ENCODE measurements at places on chromosomes 3 and 15.

GRCh38 chr3:167750272-167750971, 14.9 kb downstream of the SERPINI1 start:
- no peak for DNase-seq

- DNase-seq: no peak
These were observed 960 bp downstream of the THBS1 start for GRCh38 chr15:39581793-39582285.

DNA sequence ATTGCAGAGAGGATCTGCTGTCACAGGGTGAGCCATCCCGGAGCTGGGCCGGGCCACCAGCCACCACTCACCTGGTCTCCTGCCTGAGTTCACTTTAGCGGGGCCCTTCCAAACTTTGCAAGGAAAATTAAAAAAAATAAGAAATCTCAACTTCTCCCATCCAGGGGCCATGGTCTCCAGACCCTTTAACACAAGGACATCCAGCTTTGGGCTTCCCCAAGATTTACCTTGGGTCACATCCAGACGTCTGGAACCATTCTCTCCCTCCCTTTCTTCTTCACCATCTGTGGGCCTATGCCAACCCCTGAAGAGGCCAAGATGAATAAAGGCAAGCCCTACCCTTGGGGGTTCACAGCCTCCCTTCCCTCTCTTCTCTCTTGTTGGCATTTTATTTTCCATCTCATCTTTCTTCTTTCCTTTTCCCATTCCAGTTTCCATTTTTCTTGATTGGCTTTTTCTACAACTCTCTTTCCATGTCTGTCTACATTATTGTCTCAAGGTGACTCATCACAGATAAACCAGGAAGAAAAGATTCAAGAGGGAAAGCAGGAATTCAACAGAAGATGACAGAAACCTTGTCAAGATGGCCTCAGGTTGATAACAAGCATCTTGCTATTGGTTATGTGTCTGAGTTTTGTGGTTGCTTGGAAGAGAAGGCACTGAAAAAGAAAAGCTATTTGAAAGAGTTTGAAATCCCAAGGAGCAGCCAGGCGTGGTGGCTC, 49.5 kb downstream of the ITGA11 start:
- DNase-seq: no peak

DNA sequence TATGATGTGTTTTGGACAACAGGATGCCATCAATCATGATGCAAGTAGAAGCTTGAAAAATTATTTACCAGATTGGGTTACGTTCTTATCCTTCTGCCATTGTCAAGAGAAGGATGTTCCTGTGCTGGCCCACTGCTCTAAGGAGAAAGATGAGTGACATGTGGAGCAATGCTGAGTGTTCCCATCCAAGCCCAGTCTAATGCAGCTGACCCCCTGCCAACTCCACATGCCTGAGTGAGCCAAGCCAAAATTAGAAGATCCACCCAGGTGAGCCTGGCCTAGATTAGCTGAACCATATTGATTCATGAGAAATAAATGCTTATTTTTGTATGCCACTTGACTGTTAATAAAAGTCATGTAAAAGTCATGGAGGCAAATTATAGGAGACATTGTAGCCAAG, 446.5 kb downstream of the CNTN3 start:
- DNase-seq: no peak

DNA sequence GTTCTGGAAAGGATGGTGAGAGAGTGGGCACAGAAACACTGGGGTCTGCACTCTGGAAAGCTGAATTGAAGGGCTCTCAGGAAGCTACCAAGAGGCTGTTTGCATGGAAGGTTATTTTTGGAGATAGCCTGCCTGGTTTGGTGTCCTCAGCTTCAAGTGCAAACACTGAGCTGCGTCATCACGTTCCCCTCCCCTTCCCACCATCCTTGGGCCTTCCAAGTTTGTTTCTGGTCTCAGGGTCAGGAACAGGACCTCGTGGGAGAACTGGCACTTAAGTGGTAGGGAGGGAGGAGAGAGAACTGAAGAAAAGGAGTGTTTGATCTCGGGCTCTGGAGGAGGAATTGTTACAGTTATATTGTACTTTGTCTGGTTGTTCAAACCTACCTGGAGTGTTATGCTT, 10.6 kb downstream of the ST6GAL1 start:
- DNase-seq: no peak

DNA sequence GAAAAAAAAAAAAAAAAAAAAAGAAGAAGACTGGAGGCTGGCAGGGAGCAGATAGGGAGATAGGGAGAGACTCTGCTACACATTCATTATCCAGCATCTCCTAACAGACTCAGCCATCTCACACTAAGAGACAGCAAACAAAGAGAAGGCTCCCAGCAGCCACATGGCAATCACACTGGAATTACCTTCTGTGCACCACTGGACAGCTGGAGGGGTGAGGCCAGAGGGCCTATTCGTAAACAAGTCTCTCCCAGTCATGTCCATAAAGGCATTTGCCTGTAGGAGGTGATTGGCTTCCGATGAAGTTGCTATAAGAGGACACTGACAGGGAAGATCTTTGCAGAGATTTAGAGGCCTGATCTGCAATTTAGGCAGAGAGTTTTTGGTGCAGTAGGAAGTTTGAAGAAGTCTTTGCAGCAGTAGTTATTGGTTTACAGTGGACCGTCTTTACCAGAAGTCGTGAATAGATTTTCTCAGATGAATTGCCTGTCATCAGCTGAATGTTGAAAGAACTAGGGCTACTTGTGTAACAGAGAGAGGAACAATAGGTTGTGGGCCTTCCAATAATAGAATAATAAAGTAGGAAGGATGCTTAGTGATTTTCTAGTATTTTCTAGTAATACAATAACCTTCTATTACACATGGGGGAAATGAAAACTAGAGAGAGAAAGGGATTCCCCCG, 89.7 kb downstream of the TP63 start:
- DNase-seq: no peak

- DNase-seq: no peak
These were observed 43.1 kb upstream of the FNDC3B start for GRCh38 chr3:171996178-171996817.

DNA sequence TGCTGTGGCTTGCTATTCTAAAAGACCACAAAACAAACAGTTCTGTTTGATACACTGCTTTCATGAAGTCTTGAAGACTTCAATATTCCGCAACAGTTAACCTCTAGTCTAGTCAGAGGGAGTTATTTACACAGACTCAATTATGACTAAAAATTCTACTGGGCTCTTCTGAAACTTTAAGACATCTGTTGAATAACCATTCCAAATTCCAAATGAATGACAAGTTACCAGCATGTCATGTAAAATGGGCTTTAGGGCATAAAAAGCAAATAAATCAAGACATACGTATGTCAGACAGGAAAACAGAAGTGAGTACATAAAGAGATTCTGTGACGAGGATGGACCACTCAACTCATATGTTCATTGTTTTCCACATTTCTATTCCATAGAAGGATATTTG, 93.9 kb downstream of the PLOD2 start:
- DNase-seq: no peak

GRCh38 chr3:120852412-120852811, 55.6 kb upstream of the STXBP5L start:
- no peak for DNase-seq

GRCh38 chr3:113234028-113234427, 22.7 kb downstream of the BOC start:
- DNase-seq: no peak

- DNase-seq: no peak
These were observed 53.9 kb downstream of the MEF2A start for GRCh38 chr15:99619712-99620111.

DNA sequence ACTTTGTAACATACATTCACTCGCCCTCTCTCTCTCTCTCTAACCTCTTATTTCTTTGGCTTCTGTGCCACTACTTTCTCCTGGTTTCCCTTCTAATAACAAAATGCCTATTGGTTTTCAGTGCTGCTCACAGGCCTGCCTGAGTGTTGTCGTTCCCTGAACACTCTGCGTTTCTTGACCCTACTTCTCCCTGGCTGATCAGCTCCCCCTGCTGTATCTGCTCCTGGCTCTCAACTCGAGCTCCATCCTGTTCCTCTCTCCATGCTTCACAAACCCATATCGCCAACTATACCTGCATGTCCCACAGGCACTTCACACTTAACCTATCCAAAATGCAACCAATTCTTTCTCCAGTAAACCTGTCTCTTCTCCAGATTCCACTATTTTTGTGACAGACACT, 111.4 kb downstream of the OPA1 start:
- no peak for DNase-seq

GRCh38 chr3:52798978-52799476, 4.4 kb downstream of the ITIH3 start:
- no peak for DNase-seq

GRCh38 chr3:58989955-58990354, 59.9 kb downstream of the CFAP20DC start:
- DNase-seq: no peak

DNA sequence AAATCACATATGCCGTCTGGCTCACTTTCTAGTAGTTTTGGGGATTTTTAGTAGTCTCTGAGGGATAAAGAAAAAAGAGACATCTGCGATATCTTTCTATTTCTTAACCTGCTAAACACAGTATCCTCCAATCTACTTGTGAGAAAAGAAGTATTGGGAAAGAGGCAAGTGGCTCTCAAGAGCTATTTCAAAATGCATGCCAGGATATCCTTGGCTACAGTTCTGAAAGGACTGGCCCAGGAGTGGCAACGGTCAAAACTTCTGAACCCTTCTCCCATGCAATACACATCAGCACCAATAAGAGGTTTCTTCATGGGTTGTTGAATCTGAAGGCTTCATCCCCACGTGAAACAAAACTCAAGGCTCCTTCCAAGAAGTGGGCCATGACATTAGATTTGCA, 204.0 kb upstream of the WNT5A start:
- no peak for DNase-seq

DNA sequence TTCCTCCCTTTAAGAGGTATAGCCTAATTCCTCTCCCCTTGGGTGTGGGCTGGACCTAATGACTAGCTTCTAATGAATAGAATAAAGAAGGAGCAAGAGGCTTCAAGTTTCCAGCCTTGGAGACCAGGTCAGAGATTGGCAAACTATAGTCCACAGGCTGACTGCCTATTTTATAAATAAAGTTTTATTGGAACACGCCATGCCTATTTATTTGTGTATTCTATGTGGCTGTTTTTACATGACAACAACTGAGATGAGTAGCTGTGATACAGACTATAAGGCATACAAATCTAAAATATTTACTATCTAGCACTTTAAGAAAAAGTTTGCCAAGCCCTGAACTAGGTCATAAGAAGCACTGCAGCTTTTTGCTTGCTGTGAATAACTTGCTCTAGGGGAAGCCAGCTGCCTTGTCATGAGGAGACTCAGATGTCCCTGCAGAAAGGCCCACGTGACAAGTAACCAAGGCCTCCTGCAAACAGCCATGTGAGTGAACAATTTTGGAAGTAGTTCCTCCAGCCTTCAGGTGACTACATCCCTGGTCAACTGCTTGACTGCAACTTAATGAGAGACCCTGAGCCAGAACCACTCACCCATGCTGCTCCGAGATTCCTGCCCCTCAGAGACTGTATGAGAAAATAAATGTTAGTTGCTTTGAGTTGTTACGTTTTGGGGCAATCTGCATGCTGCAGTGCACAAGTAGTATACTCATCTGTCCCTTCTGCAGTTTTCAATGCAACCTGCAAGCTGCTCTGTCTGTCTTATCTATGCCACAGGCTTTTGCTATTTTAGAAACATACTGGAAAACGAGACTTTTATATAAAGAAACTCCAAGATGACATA, 21.1 kb upstream of the MAP3K13 start:
- DNase-seq: no peak

- no peak for DNase-seq
These were observed 4.2 kb upstream of the CCR2 start for GRCh38 chr3:46349484-46350261.

DNA sequence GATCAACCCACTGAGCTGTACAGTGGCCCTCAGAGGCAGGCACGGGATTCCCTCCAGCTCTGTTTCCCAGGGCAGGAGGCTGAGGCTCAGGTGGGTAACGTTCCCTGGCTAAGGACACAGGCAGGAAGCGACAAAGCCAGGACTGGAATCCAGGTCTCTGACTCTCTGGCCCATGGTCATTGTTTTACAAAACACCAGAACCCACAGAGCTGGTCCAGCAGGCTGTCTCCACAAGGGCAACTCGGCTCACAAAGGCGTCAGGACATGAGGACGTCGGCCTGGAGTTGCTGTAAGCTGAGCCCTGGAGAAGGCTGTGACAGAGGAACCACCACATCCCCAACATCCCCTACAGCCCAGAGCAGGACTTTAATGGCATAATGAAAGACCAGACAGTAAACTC, 30.7 kb downstream of the NUP210 start:
- no peak for DNase-seq

GRCh38 chr3:154191520-154191919, 70.3 kb downstream of the ARHGEF26 start:
- DNase-seq: no peak

- DNase-seq: no peak
These were observed at the start of gene LYZL4 for GRCh38 chr3:42410370-42411131. Gene LYZL4 (minus strand): TSS chr3:42410610. CDS start chr3:42407251, 3,359 bp downstream.

DNA sequence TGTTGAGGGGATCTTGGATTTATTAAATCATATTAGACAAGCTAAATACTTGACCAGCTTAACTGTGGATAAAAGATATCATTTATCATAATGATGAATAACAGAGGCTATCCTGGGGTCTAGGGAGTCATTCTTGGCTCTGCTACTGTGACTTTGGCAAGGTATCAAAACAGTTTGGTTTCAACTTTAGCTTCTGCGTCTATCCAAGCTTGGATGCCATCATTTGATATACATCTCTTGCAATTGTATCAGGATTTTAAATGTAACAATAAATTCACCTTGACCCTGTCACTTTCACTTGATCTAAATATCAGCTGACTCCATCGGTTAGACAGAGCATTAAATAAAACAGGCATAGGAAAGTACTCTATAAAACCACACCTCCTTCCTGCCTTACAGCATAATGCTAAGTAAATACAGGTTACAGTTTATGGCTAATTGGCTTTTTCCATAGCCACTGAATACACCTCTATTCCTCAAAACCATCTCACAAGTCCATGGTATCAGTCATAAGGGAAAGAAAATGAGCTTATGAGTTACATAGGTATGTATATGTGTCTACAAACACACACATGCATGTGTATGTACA, 262.9 kb downstream of the CTNNB1 start:
- DNase-seq: no peak

- no peak for DNase-seq
These were observed 171.8 kb downstream of the WDR76 start for GRCh38 chr15:43998607-43999006.

- no peak for DNase-seq
These were observed 51.8 kb downstream of the IQSEC1 start for GRCh38 chr3:13021141-13022114.

- no peak for DNase-seq
These were observed 176.0 kb downstream of the SHOX2 start for GRCh38 chr3:157930000-157930780.

GRCh38 chr3:11757441-11757875, 89.2 kb downstream of the TAMM41 start:
- DNase-seq: no peak
